ENCODE measurements at places on chromosomes 11 and 22.
A peak's percentile ranks its signal among the peaks of the same experiment; 100 is the strongest.

- no peak for DNase-seq
These were observed 4.6 kb downstream of the MOB2 start for GRCh38 chr11:1481861-1482441.

- peak; percentile 16 for DNase-seq
These were observed 1.1 kb downstream of the TM7SF2 start for GRCh38 chr11:65112546-65113360.

GRCh38 chr11:59691156-59691555, 22.3 kb upstream of the PATL1 start:
- no peak for DNase-seq

- DNase-seq: no peak
These were observed 12.0 kb upstream of the GNB1L start for GRCh38 chr22:19866665-19867009.

DNA sequence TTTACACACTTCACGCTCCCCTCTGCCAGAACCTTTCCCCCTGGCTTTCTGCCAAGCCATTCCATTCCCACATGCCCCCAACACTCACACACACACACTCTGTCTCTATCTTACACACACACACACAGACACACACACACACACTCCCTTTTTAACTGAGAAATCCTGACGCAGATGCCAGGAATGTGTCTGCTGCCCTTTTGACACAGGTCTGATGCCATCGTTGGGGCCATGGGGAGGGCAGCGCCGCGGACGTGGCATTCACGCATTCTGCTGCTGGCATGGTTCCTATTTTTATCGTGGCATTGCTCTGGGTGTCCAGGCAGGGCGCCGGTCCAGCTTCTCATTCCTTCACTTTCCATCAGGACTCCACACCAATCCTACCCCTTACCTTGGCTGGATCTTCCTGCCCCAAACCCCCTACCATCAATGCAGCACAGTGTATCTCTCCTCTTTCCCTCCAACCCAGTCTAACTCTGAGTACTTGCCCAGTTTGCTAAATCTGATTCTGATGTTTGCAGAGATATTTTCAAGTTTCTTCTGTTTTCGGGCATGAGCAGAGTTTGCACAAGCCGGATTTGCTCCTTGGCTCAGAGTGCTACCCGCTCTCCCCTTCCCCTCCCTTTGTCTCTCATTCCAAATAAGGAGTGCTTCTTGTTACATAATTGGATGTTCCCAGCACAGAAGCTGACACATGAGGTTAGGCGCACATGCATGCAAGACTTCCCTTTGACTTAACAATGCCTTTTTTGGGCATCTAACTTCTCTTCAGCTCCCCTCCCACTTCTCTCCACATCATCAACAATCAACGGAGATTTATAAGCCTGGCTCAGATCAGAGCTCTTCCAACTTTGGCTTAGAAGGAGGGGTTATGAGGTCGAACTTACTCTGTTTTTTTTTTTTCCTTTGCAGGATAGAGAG, 18.8 kb downstream of the SNX19 start:
- DNase-seq: no peak

DNA sequence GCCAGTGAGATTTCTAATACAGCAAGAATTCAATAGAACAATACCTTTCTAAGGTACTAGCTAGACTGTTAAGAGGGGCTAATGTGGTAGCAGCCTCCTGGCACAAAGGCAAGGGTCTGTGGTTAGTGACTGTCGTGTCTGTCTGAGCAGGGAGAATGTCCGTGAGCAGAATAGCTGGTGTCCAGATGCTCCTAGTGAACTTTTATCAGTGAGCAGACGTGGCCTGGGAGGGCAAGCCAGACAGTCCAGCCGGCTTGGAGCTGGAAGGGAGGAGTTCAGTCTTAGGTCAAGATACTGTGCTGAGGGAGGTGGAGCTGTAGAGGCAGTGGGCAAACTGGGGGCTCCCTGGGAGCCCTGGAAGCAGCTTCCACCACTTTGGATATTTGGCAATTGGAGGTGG, 138.6 kb downstream of the TEAD1 start:
- DNase-seq: no peak

Measured in NCI-H2029 (cell line).